Temporal lobe (tissue), 4 donors: ENCODE measurements at places on chromosomes 4 and X. TPM values are rescaled to one million over a fixed set of nuclear protein-coding genes. Genes with fewer than 3 reads are reported as not detected.

The STAP1 gene
- not detected for total RNA-seq

The GPR34 gene
- total RNA-seq, result 3.4 TPM

The GPR119 gene
- total RNA-seq, result not detected

The STPG2 gene
- 3.7 TPM for total RNA-seq

The GEMIN8 gene
- total RNA-seq, result 12.5 TPM

The MND1 gene
- total RNA-seq, result 5.7 TPM

The DLG3 gene
- 84.8 TPM for total RNA-seq

The RAB9A gene
- 20.4 TPM for total RNA-seq
